ENCODE measurements at places on chromosomes 1 and 21.

- peak; percentile 23 for DNase-seq
Measured at GRCh38 chr1:116334015-116334547, 39.0 kb upstream of the ATP1A1 start.

- peak; percentile 5 for DNase-seq
Measured at GRCh38 chr21:45102391-45102932, 28.1 kb downstream of the ADARB1 start.

- DNase-seq = no peak
Measured at GRCh38 chr1:84013708-84014107, 14.8 kb upstream of the TTLL7 start.

DNA sequence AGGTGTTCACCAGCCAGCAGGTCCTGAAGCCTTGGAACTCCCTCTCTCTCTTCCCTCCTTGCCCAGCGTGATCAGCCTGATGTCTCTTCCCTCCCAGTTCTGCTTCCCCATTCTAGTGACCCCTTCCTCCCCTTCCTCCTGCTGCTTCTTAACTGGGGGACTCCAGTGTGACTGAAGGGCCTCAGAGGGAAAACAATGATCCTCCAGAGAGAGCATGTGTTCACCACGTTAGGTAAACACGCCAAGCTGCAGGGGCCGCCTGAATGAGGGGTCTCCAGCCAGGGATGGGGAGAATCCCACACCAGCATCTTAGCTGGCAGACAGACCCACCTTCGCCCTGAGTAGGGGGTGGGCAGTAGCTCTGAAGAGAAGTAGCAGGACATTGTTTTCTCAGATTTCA lies 124.8 kb downstream of the TMEM53 start:
- no peak for DNase-seq

GRCh38 chr1:230195199-230195598 lies 128.2 kb downstream of the GALNT2 start:
- DNase-seq = no peak

DNA sequence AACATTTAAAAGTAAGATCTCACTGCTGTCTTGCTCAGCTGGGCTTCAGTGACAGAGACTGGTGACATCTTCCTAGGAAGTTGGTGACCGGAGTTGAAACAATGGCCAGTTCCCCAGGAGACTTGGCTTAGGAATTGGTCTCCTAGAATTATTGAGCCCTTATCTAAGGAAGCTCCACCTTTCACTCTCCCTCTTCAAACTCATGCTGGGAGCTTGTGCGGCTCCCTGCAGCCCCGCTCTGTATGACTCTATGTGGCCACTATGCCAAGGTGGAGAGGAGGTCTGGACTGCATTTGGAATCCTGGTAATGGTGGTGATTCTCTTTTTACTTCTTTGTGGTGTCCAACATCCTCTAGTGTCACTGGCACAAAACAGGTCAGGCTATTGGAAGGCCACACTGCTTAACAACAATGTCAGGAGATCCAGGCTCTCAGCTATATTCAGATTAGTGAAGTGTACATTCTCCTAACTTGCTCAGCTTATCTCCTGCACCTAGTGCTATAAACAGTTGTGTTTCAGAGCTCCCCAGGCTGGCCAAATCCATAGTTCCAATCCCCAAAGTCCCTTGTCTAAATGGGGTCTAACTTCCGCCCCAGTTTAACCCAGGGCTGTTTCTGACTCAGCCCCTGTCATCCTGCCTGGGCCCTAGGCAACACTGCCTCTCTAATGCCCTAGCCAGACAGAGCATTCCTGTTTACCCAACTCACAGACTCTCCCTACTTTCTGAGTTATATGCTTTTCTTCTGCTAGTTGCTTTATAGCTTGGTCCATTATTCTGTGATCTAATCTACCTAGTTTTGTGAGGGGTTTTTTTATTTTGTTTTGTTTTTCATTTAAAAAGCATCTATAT lies 18.3 kb downstream of the ATP2B4 start:
- DNase-seq = no peak

GRCh38 chr1:115624859-115625258 lies 16.9 kb upstream of the VANGL1 start:
- no peak for DNase-seq

DNA sequence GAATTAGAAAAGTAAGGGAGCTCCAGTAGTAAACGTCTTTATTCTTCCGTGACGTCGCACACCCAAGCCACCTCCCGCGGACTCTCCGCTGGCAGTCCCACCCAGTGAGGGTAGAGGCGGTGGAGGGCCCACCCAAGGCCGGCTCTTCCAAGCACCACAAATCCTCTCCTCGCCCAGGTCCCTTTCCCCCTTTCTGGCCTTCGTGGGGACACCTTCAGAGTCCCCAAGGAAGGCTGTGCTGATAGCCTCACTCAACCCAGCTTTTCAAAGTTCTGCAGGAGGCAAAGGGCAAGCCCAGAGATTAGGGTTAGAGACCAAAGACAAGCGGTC lies 349 bp upstream of the GPN2 start:
- DNase-seq = no peak

DNA sequence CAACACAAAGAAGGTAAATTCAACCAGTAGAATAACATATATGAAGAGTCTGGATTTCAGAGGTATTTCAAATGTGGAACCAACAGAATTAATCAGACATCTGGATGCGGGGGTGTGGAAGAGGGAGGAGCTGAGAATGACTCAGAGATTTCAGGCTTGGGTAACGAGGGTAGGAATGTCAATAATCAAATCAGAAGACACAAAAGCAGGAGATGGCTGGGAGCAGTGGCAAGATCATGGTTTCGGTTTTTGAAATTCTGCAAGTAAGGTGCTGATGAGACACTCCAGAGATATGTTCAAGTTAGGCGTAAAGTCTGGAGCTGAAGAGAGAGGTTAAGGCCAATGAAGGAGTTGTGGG lies 64.0 kb downstream of the PLPPR5 start:
- DNase-seq = no peak
